ENCODE measurements at places on chromosomes 5 and 9. TPM values are rescaled to one million over a fixed set of nuclear protein-coding genes. Genes with fewer than 3 reads are reported as not detected.

TXNDC8 gene
- not detected for total RNA-seq

DNA sequence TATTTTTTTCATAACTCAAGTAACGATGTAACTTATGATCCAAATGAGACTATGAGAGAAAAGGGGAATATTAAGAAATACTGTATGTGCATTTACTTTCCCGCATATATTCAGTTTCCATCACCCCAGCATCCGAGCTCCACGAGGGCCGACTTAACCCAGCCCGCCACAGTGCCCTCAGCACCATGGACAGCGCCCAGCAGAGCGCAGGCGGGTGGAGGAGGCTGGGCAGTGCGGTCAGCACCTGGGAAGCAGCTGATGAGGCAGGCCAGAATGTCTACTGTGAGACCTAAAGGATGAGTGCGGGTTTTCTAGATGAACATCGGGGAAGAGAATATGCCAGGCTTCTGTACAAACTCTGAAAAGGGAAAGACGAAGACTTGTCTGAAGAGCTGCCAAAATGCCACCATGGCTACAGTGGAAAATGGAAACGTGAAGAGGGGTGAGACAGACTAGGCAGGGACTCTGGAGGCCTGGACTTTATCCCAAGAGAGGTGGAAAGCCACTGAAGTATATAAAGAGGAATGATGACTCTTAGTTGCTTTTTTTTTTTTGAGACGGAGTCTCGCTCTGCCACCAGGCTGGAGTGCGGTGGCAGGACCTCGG, 34.5 kb upstream of the MED27 start:
- H3K4me1 ChIP-seq = no peaks in the 10 kb centered on the region
- DNase-seq = peak; percentile 55
- H3K36me3 ChIP-seq = no peaks in the 10 kb centered on the region
- H3K4me3 ChIP-seq = no peak overlapping the region

KCNN2 gene
- total RNA-seq = 7.2 TPM

RIGI gene
- total RNA-seq = 3.8 TPM

BTNL9 gene
- total RNA-seq = 38.5 TPM

FGD3 gene
- total RNA-seq = 1.8 TPM

CDH6 gene
- 2.8 TPM for total RNA-seq

GRCh38 chr9:108101410-108101809, 611.8 kb upstream of the KLF4 start:
- H3K27me3 ChIP-seq = no peaks in the 10 kb centered on the region
- no peak overlapping the region for H3K4me3 ChIP-seq
- H3K4me1 ChIP-seq = no peaks in the 10 kb centered on the region
- DNase-seq = no peak
- no peak overlapping the region for H3K27ac ChIP-seq
- H3K36me3 ChIP-seq = no peaks in the 10 kb centered on the region

STOML2 gene
- total RNA-seq = 132 TPM

GRCh38 chr5:161420521-161420920, 126.0 kb downstream of the GABRB2 start:
- H3K27me3 ChIP-seq = no peaks in the 10 kb centered on the region
- DNase-seq = no peak
- H3K4me3 ChIP-seq = no peak overlapping the region
- no peaks in the 10 kb centered on the region for H3K36me3 ChIP-seq

SLC36A2 gene
- total RNA-seq = 0.16 TPM

POU5F2 gene
- 0.16 TPM for total RNA-seq
